ENCODE measurements at places on chromosomes 7 and 10.

DNA sequence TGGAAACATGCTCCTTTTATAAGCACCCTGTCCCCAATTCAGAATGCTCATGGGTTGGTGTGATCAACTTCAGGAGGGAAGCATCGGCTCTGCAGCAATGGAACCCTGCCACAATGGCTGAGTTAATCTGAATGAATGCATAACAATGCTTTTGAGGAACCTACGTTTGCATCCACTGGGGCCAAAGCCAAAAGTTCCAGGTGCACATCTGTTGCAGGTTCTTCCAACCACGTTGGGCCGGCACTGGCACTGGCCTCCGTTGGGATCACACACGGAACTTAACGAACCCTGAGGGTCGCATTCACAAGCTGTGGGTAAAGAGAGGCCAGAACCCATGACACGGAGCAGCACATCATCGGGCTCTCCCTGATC lies 43.4 kb downstream of the LAMB1 start:
- no peak for DNase-seq

DNA sequence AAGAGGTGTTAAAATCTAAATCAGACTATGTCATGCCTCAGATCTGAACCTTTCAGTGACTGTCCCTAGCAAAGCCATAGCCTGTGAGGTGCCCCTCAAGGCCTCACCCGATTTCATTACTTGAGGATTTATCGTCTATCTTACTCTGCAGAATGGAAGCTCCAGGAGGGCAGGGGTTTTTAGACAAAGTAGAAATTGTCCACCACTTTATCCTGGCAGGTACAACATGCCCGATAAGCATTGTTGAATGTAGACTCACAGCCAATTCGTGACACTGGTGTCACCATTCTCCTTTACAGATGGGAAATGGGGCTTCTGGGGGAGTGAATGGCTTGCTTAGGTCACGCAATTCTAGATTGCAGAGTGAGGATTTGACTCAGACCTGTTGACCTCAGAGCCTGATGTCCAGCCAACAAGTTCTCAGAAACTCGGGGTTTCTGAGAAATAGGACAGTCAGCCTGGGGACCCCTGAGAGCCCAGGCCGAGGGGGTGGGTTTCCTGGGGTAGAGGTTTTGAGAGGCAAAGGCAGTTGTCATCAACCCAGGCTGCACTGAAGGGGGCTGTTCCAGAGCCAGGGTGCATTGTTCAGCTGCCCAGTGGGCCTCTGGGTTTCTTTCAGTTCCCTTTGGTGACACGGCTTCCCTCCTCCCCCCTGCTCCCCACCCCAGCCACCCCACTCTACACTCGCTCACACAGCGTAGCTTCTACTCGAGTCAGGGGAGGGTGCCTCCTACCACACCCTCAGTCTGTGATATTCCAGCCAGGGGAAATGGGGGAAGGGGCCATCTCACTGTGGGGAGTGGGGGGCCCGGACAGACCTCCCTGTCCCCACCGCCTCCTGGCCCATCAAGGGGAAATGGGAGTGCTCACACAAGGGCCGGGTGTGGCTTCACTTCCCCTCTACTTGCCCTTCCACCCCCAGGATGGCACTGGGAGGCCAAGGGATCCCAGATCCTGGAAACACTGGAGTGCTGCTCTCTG lies 3.1 kb upstream of the IRF5 start:
- DNase-seq, result no peak

GRCh38 chr10:30052062-30052461 lies 7.3 kb downstream of the JCAD start:
- no peak for DNase-seq

DNA sequence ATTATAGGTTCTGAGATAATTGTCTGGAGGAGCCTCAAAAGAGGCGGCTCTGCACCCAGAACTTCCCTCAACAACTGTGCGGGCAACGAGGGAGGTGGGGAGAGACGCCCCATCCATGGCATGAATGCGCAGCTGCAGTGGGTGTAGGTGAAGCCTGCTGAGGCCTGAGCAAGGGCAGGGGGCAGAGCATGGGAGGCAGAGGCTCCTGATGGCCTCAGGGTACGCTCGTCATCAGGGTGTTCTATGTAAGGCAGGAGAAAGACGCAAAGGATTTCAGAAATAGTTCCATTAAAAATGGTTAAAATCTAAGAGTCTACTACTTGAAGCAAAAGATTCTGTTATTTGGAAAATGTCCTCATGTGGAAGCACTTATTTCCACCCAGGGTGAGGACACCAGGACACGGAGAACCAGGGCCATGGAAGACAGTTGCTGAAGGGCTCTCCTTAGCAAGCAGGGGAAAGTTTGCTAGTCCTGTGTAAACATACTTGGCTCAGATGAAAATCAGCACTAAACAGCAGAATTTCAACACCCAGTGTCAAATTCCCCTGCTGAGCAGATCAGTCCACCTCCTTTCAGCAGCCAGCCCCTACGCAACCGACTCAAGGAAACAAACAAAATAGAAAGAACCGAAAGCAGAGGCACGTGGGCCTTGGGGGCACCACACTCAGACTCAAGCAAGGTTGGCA lies 18.9 kb downstream of the INSIG1 start:
- DNase-seq, result no peak

GRCh38 chr7:87110778-87111177 lies 41.5 kb upstream of the DMTF1 start:
- no peak for DNase-seq

- DNase-seq, result no peak
These were observed 20.6 kb upstream of the HSPB1 start for GRCh38 chr7:76281706-76282343.

GRCh38 chr7:41182782-41183181 lies 520.1 kb downstream of the INHBA start:
- no peak for DNase-seq

GRCh38 chr7:153472516-153472915 lies 579.7 kb upstream of the DPP6 start:
- no peak for DNase-seq

- no peak for DNase-seq
These were observed 257.1 kb downstream of the GLI3 start for GRCh38 chr7:41979834-41980307.

DNA sequence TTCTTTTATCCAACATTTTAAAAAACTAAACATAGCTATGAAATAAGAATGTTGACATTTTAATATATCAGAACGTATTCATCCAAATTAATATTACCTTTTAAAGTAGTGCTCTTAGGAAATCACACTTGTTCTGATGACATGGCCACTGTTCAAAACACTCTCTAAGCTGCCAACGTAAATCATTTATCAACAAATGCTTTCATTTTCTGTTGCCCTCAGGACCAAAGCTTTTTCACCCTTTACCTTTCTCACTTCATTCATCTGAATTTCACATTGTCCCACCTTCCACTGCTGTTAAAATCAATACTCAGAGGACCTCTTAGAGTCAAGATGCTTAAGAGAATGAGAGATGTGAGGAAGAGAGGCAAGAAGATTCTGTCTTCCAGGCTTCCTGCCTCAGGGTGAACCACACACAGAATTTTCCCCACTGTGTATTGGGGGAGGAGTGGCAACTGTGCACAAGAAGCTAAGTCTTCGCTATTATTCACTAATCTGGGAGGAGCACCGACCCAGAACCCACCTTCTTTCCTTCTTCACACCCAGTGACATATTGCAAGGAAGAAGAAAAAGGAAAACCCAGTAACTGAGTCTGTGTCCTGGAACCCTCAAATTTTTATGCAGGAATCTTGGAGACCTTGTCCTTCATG lies 21.0 kb downstream of the HIBADH start:
- DNase-seq, result no peak

All from hippocampal formation (tissue), 2 donors.